ENCODE measurements at places on chromosomes 11 and 22. TPM values are rescaled to one million over a fixed set of nuclear protein-coding genes. Genes with fewer than 3 reads are reported as not detected.

The SPECC1L gene
- 37.6 TPM for total RNA-seq

The BAIAP2L2 gene
- 7.1 TPM for total RNA-seq

The FGF19 gene
- 2.0 TPM for total RNA-seq

GRCh38 chr11:68506908-68507307, 46.4 kb downstream of the PPP6R3 start:
- no peak for DNase-seq

All from PC-9 (cell line).